ENCODE measurements at places on chromosomes 5 and 9.

DNA sequence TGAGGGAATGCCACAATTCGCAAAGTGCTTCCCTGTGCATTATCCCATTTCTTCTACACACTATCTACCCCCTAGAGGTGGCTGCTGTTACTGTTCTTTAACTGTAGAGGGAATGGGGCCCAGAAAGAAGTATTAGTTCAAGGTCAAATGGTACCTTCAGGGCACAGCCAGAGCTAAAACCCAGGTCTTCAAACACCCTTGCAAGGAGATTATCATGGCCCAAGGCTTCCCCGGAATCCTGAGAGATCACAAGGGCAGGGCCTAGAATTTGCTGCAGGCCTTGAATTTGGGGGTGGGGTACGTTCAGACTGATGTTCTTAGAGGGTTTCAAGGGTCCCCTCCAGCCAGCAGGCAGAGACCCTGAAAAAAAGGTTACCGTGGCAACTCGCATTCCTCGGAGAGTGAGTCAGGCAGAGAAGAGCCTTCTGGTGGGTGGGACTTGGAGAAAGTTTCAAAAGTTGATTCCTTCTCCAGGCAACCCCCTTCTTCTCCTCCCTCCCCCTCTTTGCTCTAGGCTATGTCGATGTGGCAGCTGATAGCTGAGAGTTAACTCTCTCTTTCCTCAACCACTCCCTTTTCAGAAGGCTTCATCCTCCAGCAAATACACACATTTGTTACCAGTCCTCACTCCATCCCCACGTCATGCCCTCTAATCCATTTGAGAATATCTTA, 1.9 kb downstream of the SPARC start:
- peak; percentile 58 for DNase-seq

GRCh38 chr9:113742878-113743277, 133.2 kb upstream of the ZNF618 start:
- no peak for DNase-seq

DNA sequence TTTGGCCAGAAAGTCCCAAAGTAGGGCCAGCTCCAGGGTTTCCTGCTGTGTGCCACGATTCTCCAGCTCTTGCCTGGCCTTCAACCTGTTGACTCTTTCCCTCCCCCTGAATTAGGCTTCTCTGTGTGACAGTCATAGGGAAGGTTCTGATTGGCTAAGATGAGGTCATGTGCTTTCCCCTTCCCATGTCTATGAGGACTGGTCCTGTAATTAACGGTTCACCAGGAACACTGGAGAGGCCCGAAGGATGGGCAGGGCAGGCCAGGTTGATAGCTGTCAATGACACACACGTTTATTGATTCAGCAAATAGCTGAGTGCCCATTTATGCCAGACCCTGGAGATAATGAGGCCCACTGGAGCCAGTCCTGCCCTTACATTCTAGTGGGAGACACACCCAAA, 9.0 kb upstream of the PRR7 start:
- DNase-seq: no peak

DNA sequence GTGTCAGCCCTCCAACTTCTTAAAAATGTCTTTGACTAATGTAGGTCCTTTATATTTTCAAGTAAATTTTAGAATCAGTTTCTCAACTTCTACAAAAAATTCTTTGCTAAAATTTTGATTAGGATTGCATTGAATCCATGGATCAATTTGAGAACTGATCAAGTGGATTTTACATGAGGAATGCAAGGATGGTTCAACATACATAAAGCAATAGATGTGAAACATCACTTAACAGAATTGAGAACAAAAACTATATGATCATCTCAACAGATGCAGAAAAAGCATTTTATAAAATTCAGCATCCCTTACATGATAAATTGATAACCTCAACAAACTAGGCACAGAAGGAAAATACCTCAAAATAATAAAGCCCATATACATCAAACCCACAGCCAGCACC, 190.8 kb downstream of the AUH start:
- no peak for DNase-seq

GRCh38 chr5:54173251-54173650, 137.1 kb downstream of the ARL15 start:
- no peak for DNase-seq

DNA sequence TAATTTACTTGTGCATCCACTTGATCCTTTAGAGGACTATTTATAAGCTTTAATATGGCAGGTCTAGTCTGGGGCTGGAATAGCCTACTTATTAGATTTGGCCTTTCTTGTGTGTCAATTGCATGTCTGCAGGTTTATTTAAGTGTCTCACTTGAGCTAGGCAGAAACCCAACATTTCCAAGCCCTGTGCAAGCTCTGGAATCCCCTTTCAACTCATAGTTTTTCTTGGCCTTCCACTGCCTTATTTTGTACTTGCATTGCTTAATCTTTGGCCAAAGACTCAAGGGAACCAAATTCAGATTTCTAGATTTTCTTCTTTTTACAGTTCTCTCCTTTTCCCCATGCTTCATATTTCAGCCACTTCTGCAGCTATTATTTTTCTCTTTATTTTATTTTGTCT, 102.4 kb upstream of the RFX3 start:
- DNase-seq: no peak

DNA sequence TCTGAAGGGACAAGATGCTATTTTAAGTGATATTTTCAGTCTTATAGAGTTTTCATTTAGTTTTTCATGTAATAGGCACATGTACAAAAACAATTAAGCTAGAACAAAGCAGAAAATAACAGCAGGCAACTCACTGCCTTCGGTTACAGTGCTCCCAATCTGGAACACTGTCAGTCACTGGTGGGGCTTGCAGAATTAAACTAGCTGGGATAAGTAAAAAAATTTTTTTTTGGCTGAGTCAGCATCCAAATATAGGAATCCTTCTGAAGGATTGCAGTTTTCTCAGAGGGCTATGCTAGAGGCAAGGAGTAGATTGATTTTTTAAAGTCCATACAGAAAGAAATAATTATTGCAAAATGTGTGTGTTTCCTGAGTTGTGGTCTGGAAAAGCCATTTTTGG, 250.2 kb upstream of the RFX3 start:
- no peak for DNase-seq

DNA sequence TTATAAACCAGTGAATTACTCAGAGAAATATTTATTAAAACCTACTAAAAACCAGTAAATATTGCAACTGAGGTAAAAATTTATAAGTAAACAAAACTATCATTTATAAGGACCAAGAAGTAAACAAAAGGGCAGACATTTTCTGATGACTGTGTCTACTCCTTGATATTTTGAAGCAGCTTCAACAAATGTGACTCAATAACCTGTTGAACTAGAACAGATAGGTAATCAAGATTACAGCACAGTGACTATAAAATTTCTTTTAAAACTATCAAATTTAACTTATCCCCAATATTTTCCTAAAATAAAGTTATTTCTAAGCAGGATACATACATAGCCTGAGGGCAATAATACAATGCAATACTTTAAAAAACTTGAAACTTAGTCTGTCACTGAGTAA, 12.8 kb downstream of the ANKRA2 start:
- DNase-seq: no peak

- DNase-seq: no peak
Observed at GRCh38 chr5:167533814-167534795, 757.3 kb upstream of the WWC1 start.

DNA sequence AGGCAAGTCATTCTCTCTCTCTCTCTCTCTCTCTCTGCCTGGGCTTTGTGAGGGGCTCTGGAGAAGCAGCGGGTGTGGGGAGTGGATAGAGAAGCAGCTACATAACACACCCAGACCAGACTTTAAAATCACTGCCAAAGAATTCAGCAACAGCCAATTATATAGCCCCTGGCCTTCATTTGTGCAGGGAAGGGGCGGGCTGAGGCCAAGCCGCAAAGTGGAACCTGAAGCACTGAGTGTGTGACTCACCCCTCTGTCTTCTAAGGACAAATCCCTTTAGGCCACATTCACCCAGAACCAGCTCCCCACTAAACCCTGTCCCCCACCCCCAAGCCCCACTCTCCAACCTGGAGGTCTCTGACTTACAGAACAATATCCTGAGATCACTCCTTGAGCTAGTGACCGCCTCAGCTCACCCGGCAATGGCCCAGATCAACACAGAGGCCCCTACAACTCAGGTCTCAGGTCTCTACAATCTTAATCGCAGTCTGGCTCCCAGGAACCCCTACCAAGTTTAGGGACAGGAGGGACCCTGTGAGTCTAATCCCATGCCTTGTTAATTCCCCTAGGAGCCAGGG, 6.0 kb downstream of the B4GALT1 start:
- DNase-seq: no peak

GRCh38 chr9:77512876-77513275, 135.2 kb downstream of the GNA14 start:
- DNase-seq: no peak

DNA sequence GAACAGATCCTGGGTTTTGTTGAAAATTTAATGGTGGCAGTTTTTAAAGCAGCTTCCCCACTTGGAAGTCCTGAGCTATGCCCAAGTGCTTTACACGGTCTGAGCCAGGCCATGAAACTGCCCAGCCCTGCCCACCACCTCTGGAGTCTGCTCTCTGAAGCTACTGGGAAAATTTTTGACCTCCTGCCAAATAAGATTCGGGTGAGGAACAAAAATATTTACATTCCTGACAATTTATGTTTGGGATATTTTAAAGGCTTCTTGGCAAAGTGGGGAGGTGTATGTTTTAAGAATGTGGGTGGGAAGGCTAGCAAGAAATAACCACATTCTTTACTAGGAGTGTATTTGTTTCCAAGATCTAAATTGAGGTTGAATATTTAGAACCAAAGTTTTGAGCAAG, 50.0 kb downstream of the HACD4 start:
- no peak for DNase-seq

- DNase-seq: no peak
Observed at GRCh38 chr5:14242871-14243383, 99.8 kb downstream of the TRIO start.

GRCh38 chr9:133276001-133276884, 1.2 kb upstream of the ABO start:
- DNase-seq: no peak

DNA sequence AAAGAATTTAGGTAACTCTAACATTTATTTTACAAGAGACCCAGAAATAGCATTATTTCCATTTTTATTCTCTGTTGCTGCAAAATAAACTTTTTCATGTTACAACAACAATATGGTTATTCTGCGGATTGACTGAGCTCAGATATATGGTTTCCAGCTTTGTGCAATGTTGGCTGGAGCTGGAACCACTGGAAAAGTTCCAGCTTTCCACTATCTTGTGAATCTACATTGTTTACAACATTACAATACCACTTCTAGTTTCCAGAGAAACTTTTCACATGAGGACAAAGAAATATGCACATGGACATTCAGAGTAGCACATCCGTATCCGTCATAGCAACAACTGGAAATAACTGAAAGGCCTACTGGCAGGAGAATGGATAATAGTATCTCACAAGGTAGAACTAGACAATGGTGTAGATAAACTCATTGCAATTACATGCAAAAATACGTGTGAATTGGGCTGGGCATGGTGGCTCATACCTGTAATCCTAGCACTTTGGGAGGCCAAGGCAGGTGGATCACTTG, 436.1 kb upstream of the ADAMTS16 start:
- no peak for DNase-seq

DNA sequence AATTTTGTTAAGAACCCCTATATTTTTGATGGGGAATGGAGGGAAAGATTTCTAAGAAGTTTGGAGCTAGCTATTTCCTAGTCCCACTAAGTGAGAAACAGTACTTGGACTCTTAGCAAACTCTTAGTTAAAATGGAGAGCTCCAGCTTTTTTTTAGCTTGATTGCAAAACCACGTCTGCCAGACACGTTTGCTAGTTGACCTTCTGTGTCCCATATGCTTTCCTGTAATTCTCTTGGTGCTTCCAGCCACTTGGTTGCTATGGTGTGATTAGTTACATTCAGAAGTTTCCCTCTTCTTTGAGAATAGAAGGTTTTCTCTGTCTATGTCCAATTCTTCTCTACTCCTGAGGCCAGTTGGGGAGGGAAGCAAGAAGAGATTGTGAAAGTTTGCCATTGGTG, 417.0 kb upstream of the TLE4 start:
- no peak for DNase-seq

DNA sequence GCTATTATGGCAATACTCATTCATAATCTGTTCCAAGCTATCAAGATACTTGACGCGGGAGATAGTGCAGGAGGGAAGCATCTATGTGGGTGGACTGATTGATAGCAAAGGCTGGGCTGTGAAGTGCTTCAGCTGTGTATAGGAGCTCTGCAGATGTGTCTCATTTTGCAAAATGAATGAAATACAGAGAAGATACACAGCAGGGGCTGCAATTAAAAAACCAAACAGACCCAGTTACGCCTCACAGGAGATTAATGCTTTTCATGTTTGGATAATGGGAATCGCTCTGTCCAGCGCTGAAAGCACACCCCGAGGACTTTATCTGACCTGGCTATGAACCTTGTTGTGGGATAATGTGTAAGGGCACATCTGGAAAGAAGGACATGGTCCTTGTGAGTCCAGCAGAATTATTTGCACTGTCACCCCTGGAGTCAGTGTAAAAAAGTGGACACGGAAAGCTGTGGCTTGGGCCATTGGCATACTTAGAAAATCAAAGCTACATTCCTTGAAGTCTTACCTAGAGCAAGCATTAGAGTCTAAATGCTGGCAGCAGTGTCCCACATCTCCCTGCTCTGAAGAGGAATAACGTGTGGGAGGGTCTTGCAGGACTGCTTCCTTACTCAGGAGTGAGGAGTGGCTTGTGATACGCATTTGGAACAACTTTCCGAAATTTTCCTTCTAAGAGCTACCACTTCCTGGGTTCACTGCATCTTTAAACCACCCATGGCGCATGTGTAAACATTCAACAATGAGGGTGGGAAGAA, 2.6 kb downstream of the SH3RF2 start:
- DNase-seq: no peak

- DNase-seq: no peak
Observed at GRCh38 chr9:127735530-127736185, 564 bp upstream of the TOR2A start.

DNA sequence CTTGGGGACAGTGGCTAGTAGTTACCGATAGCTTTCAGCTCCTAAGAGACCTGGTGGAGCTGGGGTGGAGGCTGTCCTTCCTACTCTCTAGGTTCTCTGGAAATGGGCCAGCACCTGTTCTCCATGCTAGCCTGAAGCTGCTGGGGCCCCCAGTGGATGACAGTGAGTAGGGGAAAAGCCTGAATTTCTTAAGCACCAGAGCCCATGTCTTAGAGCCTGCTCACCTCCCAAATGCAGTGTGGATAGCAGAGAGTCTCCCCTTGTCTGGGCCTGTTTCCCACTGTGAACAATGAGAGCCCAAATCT, 105.8 kb downstream of the DAB2IP start:
- no peak for DNase-seq

DNA sequence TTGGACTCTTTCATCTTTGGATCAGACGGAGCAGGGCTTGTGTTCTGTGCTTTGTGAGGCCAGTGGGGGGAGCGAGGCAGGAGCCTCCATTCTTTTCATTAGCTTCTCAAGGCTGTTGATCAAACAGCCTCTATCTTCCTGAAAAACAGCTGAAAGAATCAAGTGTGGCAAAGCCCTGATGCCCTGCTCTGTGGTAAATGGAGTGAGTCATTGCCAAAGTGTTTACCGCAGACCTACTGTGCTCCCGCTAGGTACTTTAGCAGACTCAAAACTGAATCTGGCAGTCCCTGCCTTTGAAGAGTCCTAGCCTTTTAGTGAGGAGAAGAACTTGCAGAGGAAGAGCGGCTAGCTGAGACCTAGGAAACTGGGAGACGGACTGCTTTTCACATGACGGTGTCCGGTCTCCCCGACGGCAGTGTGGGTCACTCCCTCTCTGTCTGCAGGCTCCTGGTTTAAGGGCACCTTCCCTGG, 3.3 kb downstream of the ANKRD33B start:
- no peak for DNase-seq

GRCh38 chr5:177557041-177557647, 2.8 kb upstream of the FAM193B start:
- DNase-seq: no peak

- no peak for DNase-seq
Observed at GRCh38 chr9:113844466-113844865, 31.6 kb upstream of the ZNF618 start.

- DNase-seq: no peak
Observed at GRCh38 chr9:72665421-72665820, 144.0 kb downstream of the TMC1 start.

Measured in WTC11 (cell line).